Activated CD8-positive, alpha-beta memory T cell treated with anti-CD3 and anti-CD28 coated beads for 1 hour (primary cell): ENCODE measurements at places on chromosomes 4 and X.

DNA sequence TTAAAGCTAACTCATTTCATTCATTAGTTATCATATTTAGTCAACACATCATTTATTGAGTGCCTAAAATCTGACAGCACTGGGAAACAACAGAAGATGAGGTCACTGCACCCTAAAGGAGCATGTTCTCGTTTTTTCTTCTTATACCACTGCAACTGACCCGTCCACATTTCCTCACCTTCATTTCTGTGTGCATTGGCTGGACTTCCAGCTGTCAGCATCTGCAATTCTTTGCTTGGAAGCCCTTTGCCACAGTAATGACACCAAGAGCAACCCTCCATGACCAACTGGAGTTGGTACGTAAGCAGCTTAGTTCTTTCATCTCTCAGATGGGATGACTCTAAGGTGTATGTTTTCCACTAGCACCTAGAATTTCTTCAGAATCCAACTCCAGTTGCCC lies 13.2 kb downstream of the SHROOM3 start:
- DNase-seq, result no peak

GRCh38 chr4:101009471-101009870 lies 337.9 kb downstream of the PPP3CA start:
- DNase-seq, result no peak

DNA sequence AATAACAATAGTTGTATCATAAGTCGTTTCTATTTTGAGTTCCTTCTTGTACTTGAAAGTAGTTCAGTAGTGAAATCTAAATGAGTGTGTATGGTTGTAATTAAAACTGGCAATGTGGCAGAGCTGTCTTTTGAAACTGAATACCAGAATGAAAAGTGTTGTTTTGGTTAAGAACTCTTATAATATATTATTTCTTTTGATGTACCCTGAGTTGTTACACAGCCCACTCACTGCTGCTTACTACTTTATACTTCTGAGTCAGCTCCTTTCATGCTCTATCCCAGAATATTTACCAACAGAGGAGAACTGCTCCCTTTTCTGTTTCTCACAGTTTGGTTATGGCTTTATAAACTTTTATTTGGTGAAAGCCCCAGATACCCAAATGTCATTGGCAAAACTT lies 28.8 kb downstream of the FAM199X start:
- DNase-seq, result no peak

DNA sequence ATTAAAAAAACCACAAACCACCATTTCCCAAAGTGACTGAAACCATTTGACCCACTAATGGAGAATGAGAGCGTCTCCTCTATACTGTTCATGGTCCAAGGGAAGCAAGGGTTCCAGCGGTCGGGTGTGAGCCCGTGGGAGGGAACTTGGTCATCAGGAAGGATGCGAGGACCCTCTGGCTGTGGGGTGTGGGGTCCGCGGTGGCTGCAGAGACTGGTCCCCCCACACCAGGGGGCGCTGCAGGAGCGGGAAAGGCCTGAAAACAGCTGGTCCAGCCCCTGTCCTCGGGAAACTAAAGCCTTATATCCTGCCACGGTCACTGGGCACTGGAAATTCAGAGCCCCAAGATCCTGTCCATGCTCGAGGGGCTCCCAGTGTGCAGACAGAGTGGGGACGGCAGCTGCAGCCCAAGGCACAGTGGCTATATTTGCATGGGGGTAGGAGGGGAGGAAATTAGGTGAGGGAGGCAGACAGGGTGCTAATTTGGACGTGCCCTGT lies 4.3 kb downstream of the BLOC1S4 start:
- peak; percentile 82 for DNase-seq

DNA sequence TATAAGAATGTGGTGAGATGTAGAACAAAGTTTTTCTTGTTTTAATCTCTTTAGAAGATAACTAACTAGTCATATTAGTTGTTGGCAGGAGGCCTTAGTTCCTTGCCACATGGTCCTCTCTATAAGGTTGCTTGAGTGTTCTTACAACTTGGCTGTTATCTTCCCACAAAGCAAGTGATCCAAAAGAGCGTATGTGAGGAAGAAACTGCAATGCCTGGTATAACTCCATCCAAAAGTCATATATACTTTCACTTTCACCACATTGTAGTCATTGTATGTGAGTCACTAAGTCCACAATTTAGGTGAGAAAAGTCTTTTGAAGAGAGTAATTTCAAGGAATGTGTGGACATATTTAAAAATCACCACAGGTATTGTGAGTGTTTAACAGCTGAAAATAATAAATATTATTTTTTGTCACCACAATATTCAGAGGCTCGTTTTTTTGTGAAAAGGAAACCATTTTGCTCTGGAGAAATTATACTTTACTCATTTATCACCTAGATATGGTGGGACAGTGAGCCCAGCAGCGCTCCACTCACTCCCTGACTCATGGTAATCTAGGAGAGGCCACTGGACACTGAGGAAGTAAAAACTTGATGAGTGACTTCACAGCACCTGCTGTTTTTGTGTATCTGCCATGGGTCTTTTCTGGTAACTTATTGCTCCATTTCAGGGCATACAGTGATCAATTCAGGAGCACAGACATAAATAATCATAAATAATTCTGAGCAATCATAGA lies 369.4 kb upstream of the NDST3 start:
- no peak for DNase-seq

- DNase-seq, result no peak
Observed at GRCh38 chrX:17913801-17914200, 52.7 kb upstream of the RAI2 start.

GRCh38 chrX:34901761-34902160 lies 40.8 kb upstream of the FAM47B start:
- no peak for DNase-seq

DNA sequence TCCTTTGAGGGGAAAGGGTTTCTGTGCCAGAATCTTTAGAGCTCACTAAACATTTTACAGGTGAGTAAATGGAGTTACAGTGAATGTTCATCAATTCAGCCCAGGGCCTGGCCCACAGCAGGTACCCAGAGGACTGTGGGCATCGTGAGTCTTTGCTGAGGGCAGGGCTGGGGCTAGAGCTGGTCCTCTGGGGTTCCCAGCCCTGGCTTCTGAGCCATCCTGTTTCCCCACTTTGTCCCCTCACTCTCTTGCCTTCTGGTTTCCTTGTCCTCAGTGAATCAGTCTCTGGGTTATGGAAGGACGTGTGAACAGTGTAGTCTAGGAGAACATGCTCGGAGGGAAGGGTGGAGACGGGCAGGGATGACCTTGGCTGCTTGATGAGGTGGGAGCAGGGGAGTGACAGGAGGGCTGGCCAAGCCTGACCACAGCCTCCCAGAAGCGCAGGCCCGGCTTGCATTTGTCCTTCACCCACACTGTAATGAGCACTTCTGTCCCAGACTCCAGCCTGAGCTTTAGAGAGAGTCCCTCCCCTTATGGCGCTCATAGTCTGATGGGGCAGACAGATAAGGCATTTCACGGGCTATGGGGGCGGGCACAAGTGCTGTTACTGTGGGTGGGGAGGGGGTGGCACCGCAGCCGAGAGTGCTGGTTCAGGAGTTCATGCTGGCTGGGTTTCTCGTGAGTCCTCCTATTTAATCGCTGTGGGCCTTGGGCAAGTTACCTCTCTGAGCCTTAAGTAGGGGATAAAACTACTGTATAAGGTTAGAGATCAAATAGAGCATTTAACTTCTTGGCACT lies 17.3 kb downstream of the TBC1D14 start:
- DNase-seq, result peak; percentile 37

DNA sequence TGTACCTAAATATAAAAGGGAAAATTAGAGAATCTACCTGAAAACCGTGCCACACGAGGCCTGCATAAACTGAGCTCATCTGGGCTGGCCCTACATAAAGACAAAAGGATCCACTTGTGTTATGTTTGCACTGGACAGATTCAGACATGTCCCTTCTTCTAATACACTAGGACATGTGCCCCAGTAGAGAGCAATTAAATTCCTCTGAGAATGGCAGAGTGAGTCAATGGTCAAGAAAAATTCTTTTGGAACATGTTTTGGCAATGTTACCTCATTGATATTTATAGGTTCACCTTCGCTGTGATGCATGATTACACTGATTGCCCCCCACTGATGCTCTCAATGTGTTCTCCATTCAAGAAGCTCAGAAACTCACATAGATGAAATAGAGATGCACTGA lies 95.2 kb downstream of the MANBA start:
- DNase-seq, result no peak

DNA sequence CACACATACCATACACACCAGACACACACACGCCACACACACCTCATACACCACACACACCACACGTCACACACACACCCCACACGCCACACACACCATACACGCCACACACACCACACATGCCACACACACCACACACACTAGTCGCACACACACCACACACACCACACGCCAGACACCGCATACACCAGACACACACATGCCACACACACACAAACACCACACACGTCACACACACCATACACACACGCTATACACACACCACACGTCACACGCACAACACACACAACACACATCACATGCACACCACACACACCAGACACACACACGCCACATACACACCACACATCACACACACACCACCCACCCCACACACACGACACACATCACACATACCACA lies 32.0 kb downstream of the FAM53A start:
- DNase-seq, result no peak

- no peak for DNase-seq
Observed at GRCh38 chr4:113013751-113014150, 35.7 kb upstream of the ANK2 start.

GRCh38 chr4:76691807-76692582 lies 205.9 kb downstream of the SOWAHB start:
- DNase-seq, result no peak

GRCh38 chr4:105950701-105951100 lies 55.4 kb downstream of the NPNT start:
- no peak for DNase-seq

- DNase-seq, result no peak
Observed at GRCh38 chr4:152735906-152736305, 43.6 kb downstream of the TIGD4 start.

GRCh38 chr4:141390571-141390970 lies 169.9 kb downstream of the ZNF330 start:
- no peak for DNase-seq

- DNase-seq, result no peak
Observed at GRCh38 chr4:149370785-149371420, 444.7 kb downstream of the IQCM start.

- DNase-seq, result no peak
Observed at GRCh38 chrX:24025741-24026403, 1.1 kb downstream of the KLHL15 start.

DNA sequence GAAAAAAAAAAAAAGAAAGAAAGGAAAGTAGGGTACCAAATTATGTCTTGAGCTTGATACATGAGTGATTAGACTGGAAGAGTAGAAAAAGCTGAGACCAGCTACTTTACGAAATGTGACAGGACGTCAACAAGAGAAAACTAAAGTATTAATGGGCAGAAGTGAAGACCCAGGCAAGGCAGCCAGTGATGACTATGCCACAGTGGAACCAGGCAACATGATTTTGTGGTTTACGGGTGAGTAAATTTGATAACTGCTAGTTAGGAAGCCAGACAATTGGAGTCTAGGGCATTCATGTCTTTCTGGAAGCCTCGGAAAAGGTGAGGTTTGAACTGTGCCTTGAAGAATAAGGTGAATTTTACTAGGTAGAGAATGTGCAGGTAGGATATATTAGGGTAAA lies 326.4 kb downstream of the TENM3 start:
- no peak for DNase-seq

GRCh38 chr4:66524781-66525180 lies 854.5 kb upstream of the EPHA5 start:
- DNase-seq, result no peak

GRCh38 chrX:103531002-103531401 lies 11.7 kb upstream of the RAB40A start:
- no peak for DNase-seq

DNA sequence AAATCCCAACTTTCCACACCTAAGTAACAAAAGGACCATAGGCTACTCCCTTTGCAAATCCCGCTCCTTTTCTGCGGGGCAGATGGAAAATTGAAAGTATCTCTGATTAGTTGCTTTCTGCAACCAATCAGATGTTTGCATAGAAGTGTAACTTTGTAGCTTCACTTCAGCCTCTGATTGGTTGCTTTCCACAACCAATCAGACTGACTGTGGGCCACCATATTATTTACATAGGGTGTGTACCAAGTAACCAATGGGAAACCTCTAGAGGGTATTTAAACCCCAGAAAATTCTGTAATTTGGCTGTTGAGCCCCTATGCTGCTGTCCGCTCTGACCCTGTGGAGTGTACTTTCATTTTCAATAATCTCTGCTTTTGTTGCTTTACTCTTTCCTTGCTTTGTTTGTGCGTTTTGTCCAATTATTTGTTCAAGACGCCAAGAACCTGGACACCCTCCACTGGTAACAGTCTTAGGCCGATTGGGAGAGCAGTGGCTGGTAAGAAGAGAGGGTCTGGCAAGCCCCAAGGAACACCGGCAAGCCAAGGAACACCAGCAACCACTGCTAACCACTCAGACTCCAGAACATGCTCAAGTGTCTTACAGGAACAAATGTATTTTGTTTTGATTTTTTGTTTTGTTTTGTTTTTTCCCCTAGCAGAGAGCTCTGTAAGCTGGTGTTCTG lies 125.5 kb upstream of the MAP3K15 start:
- DNase-seq, result no peak

DNA sequence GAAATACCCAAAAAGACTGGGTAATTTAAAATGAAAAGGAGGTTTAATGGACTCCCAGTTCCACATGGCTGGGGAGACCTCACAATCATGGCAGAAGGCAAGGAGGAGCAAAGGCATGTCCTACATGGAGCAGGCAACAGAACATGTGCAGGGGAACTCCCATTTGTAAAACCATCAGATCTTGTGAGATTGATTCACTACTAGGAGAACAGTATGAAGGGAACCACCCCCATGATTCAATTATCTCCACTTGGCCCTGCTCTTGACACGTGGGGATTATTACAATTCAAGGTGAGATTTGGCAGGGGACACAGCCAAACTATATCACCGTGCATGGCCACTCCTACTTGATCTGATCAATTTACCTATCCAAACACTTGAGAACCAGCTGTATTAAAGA lies 131.5 kb upstream of the LDB2 start:
- no peak for DNase-seq

GRCh38 chr4:118765399-118765798 lies 70.5 kb downstream of the SEC24D start:
- no peak for DNase-seq

- DNase-seq, result peak; percentile 22
Observed at GRCh38 chrX:104113222-104113965, 1.1 kb downstream of the ZCCHC18 start.

- no peak for DNase-seq
Observed at GRCh38 chr4:185738038-185738552, 73.9 kb downstream of the SORBS2 start.

GRCh38 chr4:55358668-55359067 lies 12.6 kb downstream of the SRD5A3 start:
- DNase-seq, result no peak

- DNase-seq, result no peak
Observed at GRCh38 chrX:10847333-10847732, 226.9 kb upstream of the MID1 start.

DNA sequence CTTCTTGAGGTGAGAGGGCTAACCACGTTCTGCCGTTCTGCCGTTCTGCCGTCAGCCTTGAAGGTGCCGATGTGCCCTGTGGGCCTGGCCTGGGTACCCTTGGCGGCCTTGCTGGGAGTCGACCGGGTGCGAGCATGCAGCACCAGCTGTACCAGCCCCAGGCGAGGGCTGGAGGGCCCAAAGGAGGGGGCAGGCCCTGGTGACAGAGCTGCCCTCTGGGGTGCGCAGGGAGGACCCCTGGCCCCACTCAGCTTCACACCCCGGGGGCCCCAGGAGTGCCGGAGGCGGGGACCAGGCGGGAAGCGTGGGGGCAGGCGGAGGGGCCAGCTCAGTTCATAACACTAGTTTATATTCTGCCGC lies 22.1 kb downstream of the UVSSA start:
- no peak for DNase-seq

- DNase-seq, result no peak
Observed at GRCh38 chr4:114318309-114318708, 280.3 kb upstream of the UGT8 start.
